Kidney glomerular epithelial cell (primary cell): ENCODE measurements at places on chromosomes 12 and 14.

DNA sequence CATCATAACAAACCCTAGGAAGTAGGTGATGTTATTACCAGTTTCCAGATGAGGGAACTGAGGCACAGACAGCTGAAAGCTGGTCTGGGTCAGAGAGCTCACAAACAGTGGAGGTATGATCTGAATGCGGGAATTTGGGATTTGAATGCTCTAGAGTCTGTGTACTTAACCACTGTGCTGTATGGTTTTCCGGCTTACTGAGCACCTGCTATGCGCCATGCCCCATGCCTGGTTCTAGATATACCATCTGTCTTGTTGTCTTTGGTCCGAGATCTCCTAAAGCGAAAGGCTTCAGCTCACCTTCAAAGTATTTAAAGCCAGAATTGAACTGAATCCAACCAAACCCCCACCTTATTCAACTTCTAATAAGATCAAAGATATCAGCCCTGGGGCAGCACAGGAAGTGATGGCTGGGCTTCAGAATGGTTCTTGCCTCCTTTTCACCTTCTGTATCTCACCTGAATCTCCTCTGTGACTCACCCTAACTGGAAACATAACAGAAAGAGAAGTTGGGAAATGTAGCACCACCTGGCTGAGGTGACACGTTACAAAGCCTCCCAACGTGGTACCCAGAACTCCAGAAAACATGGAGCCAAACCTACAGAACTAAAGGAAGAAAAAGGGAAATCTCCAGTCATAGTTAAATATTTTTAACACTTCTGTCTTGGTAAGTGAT is 54.3 kb downstream of the PRMT8 start:
- DNase-seq, result no peak

DNA sequence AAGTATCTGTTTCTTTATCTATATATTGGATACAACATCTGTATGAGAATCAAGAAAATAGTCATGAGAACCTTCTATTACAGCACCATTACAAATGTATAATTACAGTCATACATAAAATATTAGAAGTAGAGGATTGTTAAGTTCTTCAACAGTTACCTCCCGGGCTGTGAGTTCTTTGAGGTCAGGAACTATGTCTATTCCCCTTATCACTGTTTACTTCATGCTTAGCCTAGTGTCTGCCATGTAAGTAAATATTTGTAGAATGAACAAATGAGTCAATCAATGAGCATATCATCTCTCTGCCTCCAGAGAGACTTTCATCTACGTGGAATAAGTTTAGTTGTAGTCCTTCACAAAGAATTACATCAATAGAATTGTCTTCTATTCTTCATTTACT is 47.2 kb downstream of the PUS7L start:
- no peak for DNase-seq

- peak; percentile 43 for DNase-seq
Observed at GRCh38 chr14:96362071-96362964, 823 bp downstream of the ATG2B start.

- DNase-seq, result no peak
Observed at GRCh38 chr14:52013984-52014600, 24.7 kb downstream of the RTRAF start.

- DNase-seq, result no peak
Observed at GRCh38 chr12:73225371-73225937, 953.3 kb downstream of the TRHDE start.

GRCh38 chr14:61188978-61189808 is 91.9 kb downstream of the TMEM30B start:
- DNase-seq, result peak; percentile 39

GRCh38 chr12:38711054-38711453 is 194.3 kb downstream of the CPNE8 start:
- no peak for DNase-seq

GRCh38 chr14:28651148-28651547 is 115.4 kb upstream of the FOXG1 start:
- DNase-seq, result no peak

DNA sequence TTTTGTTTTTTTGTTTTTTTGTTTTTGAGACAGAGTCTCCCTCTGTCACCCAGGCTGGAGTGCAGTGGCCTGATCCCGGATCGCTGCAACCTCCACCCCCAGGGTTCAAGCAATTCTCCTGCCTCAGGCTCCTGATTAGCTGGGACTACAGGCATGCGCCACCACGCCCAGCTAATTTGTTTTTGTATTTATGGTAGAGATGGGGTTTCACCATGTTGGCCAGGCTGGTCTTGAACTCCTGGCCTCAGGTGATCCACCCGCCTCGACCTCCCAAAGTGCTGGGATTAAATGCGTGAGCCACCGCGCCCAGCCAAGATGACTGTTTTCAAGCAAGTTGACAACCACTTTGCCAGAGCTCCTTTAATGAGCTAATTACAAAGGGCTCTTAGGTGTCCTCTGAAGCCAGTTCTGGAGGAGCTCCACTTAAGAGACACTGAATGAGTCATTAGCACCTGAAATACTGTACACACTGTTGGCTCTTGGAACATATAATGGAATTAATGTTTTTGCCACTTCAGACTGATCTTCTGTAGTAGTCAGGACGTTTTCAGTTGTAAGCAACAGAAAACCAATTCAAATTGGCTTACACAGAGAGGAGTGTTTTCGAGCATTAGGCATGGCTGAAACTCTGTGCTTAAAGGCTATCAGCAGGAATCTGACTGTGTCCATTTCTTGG is 55.4 kb upstream of the MED13L start:
- DNase-seq, result no peak

GRCh38 chr12:92088805-92089204 is 56.8 kb downstream of the BTG1 start:
- DNase-seq, result no peak

DNA sequence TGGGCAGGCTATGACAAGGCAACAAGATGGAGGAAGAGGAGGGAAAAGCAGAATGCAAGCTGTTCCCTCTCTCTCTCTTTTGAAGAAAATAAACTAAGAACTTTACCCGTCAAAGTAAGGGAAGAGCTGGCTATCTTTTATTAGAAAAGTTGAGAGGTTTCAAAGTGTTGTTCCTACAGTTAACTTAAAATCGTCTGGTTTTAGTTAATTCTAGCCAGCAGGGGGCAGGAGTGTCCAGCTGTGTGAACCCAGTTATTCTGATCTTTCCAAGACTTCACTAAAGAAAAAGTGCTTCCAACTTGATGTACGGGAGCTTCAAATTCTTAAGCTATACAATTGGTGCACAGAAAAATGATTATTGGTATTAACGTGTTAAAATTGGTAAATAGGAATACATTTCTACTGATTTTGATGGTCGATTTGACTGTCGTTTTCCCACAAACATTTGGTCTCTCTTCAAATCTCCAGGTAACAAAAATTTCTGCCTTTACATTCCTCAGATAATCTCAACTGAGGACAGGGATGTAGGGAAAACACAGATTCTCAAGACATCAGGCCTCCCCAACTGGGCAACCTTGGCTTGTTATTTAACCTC is 28.4 kb upstream of the MON2 start:
- DNase-seq, result peak; percentile 65

- peak; percentile 83 for DNase-seq
Observed at GRCh38 chr12:10716704-10717315, 6.3 kb downstream of the YBX3 start.

GRCh38 chr12:87883806-87884205 is 145.4 kb downstream of the C12orf50 start:
- peak; percentile 7 for DNase-seq

DNA sequence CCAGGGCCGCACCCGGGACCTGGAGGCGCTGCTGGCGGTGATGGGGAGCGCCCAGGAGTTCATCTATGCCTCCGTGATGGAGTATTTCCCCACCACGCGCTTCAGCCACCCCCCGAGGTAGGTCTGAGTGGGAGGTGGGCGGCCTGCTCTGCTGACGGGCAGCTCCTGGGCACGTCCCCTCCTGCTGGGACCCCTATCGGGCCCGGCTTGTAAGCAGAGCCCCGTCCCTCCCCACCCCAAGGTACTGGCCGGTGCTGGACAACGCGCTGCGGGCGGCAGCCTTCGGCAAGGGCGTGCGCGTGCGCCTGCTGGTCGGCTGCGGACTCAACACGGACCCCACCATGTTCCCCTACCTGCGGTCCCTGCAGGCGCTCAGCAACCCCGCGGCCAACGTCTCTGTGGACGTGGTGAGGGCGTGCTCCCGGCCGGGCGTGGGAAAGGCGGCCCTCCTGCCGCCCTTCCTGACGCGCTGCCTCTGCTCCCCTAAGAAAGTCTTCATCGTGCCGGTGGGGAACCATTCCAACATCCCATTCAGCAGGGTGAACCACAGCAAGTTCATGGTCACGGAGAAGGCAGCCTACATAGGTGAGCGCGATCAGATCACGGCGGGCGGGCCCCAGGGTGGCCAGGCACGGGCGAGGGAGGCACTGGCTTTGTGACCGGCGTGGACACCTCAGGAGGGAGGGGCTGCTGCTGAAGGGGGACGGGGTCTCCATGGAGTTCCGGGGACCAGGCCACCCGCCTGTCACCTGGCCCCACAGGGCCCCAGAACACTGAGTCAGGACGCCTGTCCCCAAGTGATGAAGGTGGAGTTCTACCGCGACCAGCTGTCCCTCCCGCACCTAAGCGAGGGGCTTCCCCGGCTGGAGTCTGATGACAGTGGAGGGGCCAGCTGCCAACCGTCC is 7.3 kb downstream of the PLD4 start:
- no peak for DNase-seq

- no peak for DNase-seq
Observed at GRCh38 chr12:13887779-13888388, 93.5 kb downstream of the GRIN2B start.

- no peak for DNase-seq
Observed at GRCh38 chr14:42187846-42188245, 581.2 kb downstream of the LRFN5 start.

DNA sequence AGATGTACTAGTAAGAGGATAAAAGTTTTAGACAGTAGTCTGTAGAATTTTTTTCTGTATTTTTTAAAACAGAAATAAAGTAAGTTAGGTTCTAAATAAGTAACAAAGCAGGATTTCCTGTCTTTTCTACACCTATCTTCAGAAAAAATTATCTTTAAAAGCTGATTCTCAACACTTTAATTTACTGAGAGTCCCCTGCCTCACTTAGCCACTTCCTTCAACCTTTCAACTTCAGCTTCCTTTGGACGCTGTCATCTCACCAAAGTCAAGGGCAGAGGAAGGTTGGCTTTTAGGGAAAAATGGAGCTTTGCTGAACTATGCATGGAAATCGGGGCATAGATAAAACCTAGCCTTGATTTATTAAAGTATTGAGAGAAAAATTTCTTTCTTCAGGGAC is 44.9 kb upstream of the CERS5 start:
- no peak for DNase-seq

DNA sequence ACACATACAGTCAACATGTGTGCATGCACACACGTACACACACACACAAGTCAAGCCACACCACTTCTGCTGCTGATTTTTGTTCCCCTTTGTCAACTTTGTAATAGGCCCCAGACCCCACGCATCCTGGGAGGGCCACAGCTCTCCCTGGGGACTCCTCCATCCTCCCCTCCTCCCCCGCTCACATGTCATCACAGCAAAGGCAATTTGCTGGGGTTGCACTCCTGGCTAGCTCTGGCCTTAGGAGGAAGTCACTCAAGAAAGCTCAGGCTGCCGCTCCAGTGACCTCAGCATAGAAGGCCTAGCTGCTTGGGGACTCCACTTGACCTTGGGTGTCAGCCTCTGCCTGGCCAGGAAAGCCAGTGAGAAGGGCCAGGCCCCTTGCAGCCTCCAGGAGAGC is 27.2 kb downstream of the NGB start:
- DNase-seq, result no peak

DNA sequence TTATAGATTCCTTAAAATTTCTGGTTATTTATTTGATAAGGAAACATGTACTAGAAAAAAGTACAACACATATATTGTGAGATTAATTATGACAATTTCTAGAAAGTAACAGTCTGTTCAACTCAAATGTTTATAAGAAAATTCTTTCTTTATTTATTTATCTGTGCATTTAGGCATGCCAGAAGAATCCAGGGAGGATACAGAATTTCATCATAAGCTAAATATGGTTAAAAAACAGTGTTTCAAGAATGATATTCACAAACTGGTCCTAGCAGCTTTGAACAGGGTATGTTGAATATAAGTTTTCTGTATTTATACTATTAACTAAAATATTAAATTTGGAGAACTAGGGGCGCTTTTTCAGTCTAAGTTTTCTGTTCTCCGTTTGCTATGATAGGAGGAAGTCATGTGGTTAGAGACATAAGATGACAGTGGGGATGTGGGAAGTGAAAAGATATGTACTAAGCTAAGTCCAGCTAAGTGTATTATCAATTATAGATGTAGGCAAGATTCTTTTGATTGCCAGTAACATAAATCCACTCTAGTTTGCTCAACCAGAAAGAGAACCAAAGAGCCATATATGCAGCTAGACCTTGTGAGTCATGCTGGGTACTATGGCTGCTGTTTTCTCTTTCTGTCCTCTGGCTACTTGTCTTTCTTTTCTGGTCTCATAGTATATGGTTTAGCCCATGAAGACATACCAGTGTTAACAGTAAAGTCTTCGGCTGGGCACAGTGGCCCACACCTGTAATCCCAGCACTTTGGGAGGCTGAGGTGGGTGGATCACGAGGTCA is 39.0 kb downstream of the LRRK2 start:
- DNase-seq, result no peak

GRCh38 chr12:55797068-55797467 is 20.5 kb downstream of the SARNP start:
- no peak for DNase-seq

DNA sequence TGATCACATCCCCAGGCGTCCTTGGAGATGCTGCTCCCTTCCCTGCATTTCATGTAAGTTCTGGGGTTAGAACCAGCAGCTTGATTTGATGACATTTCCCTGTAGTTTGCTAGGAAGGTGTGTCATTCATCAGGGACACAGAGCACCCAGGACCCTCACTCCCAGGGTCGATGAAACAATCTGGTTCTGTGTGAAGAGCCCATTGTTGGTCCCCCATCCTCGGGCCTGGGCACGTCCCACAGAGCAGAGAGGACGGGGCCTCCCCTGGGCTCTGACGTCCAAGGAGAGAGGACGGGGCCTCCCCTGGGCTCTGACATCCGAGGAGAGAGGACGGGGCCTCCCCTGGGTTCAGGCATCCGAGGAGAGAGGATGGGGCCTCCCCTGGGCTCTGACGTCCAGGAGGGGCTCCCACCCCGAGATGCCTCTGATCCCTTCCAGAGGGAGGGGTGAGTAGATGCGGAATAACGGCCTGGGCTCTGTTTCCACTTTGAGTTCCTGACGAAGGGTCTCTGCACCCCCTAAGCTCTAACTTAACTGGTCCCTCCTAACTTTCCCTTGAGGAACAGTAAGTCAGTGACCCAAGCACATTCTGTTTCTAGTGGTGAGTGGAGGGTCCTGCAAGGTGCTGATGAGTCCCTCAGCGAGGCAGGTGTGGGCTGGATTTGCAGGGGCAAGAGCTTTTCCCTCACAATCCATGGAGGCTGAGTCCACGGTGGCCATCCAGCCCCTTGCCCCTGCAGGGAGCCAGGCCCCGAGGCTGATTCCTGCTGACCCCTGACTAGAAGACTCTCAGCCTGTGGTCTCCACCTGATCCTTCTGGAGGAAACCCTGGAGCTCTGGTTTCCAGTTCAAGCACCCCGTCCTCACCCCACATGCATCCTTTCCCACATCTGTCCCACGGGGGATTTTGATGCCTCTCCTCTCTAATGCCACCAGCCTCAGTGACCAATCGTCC is 35.5 kb upstream of the SFSWAP start:
- DNase-seq, result no peak
